Psoas muscle (tissue), 8 donors: ENCODE measurements at places on chromosomes 16 and 17.

GRCh38 chr17:78729641-78730040 lies 52.4 kb downstream of the CYTH1 start:
- DNase-seq = no peak

DNA sequence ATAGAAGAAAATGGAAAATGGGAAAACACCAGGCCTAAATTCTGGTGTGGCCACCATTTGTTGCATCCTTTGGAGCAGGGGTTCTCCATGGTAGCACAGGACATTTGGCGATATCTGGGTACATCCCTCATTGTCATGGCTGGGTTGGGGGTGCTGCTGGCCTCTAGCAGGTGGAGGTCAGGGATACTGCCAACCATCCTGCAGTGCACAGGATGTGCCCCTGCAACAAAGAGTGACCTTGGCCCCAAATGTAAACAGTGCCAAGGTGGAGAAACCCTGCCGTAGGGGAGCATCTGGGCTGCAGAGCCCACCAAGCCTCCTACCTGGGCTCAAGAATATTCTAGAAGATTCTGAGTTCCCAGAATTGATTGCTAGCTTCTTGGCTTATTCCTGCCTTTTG lies 27.5 kb downstream of the NKD1 start:
- no peak for DNase-seq

DNA sequence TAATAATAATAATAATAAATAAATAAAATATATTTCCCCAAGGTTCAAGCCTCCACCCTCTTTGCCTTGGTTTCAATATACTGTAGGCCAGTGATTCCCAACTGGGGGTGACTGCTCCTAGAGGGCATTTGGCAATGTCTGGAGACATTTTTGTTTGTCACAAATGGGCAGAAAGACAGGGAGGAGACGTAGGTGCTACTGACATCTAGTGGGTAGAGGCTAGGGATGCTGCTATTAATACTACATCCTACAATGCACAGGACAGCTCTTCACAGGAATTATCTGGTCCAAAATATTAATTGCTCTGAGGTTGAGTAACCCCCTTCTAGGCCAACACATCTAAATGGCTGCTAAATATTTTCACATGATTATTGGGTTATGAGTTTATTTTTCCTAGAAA lies 12.8 kb upstream of the PRR14 start:
- no peak for DNase-seq

DNA sequence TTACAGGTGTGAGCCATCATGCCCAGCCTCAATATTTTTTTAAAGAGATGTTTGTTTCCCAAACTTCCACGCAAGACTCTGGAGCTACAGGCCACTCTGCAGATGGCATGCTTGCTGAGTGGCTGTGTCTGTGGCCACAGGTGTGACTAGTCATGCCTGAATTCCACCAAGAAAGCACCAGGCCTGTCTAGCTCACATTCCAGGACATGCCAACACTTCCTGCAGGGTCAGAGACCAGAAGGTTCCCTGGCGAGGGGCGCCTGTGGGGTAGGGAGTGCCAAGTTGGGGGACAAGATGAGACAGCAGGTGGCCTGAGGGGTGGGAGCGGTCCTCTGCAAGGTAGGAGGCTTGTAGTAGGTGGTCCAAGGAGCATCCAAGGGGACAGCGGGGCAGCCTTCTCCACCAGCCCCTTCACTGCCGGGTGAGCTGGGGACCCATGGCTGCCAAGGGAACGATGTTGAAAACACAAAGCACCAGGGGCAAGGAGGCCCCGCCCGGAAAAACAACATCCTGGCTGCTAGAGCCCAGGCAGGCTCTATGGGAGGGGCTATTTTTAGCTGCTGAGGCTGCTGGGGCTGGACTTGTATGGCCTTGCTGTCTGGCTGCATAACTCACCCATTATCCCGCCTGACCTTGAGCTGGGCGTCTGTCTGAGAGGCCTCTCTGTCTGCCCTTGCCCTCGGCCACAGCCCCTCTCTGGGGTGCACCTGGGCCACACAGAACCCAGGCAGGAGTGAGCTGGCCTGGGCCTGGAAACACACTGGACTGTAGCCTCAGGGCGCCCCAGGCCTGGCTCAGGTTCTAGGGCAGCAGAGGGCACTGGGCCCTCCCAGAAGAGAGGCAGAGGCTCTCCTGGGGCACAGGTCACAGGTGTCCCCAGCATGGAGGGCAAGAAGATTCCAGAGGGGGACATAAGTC lies 5.7 kb downstream of the TRIM47 start:
- peak; percentile 89 for DNase-seq

- no peak for DNase-seq
These were observed 36.0 kb upstream of the ICAM2 start for GRCh38 chr17:64056269-64057005.

GRCh38 chr16:78729687-78730086 lies 630.2 kb downstream of the WWOX start:
- no peak for DNase-seq

- DNase-seq = peak; percentile 78
These were observed 22.2 kb downstream of the TRPV3 start for GRCh38 chr17:3535253-3535995.

DNA sequence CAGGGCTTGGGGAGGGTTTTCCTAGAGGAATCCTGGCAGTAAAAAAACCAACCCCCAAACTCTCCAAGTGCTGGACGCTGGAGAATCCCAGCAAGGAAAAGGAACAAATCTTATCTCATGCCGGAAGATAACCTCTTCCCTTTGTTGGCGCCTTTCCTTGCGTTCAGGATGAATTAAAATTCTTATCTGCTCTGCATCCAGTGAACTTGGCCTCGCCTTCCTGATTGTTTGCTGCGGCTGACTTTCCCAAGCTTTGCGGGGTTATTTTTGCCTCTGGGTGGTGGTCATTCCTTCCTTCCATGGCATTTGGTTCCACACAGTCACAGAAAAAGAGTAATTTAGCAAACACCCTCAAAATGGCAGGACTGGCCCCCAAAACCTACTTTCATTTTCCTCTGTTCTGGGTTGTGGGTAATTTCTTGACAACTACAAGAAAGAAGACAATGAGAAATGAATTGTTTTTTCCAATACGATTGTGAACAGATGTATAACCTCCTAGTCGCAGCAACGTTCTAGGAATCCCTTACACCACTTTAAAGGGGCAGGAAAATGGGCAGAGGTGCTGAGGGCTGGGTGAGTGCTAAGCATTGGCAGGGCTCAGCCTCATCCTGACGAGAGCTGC lies 77.8 kb downstream of the MRC2 start:
- DNase-seq = no peak

- no peak for DNase-seq
These were observed 31.2 kb upstream of the KIF2B start for GRCh38 chr17:53791551-53791950.

GRCh38 chr16:89453501-89454321 lies 36.6 kb downstream of the ANKRD11 start:
- peak; percentile 42 for DNase-seq

DNA sequence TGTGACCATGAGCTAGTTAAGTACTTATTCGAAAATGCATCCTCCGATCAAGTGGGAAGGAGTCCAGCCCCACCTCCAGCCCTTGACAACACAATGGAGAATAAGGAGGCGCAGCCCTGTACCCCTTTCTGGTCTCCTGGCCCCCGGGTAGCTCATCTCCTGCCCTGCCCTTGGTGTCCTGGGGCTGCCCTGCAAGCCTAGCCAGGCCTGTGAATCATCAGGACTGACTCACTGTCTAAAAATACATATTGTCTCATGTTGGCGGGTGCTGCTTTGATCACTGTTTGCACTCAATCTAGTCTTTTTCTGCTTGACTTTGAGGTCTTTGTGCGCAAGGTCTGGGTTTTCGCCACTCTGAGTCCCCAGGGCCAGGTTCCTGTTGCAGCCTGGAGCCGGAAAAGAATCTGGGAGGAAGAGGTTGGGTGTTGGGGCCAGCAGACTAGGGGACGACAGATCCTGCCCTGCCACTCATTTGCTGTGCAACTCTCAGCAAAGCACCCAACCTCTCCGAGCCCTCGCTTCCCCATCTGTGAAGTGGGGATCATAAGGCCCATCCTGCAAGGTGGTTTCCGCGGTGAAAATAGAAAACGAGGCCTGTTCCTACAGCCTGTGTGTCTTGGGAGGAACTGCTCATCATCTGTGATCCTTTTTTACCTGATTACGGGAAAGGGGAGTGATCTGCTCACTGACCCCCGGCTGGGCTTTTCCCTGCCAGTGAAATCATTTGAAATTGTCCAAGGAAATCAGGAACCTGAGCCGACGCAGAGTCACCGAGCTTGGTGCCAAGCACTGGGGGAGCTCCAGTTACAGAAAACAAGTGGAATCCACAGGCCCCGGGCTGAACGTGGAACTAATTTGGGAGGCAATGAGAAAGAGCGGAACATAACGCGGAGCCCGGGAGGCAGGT lies 230.4 kb downstream of the PARN start:
- DNase-seq = peak; percentile 82

- no peak for DNase-seq
These were observed 35.6 kb upstream of the ZNF750 start for GRCh38 chr17:82875407-82875856.

DNA sequence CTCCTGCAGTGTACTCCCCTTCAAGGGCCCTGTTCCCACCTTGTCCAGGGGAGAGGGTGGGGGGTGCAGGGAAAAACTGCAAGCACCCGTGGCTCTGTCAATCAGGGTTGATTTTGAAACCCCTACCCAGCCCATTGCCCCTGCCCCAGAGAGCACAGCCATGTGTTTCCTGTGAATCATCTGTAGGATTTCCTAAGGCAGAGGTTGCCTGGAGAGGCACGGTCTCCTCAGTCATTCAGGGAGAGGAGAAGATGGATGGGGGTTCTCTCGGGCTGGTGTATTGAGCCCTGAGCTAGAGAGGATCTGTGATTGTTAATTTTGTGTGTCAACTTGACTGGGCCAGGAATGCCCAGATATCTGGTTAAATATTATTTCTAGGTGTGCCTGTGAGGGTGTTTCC lies 3.5 kb upstream of the AGRP start:
- DNase-seq = no peak

GRCh38 chr17:2058586-2059546 lies 4.0 kb downstream of the HIC1 start:
- DNase-seq = peak; percentile 78

DNA sequence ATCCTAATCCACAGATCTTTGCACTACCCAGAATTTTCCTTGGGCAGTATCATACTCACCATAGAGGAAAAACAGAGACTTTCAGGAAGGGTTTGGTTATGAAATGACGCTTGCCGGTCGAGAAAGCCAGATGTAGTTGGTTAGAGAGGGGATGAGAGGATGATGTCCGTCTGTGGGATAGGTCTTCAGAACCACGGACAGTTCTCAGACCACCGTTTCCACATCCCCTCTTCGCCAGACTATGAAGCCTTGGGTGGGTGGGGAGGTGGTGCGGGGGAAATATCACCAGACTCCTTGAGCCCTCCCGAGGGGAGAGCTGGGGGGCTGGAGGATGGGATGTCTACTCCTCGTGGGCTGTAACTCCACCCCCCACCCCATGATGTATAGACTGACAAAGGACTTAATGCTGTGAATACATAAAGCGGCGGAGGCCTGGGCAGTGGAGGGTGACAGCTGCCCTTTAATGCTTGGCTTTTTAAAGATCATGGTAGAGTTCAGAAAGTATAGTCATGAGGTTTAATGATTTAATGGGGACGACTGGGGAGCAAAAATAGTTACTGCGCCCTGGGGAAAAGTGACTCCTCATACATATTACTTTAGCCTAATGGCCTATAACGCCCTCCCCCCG lies 96.6 kb downstream of the MRM1 start:
- DNase-seq = no peak

DNA sequence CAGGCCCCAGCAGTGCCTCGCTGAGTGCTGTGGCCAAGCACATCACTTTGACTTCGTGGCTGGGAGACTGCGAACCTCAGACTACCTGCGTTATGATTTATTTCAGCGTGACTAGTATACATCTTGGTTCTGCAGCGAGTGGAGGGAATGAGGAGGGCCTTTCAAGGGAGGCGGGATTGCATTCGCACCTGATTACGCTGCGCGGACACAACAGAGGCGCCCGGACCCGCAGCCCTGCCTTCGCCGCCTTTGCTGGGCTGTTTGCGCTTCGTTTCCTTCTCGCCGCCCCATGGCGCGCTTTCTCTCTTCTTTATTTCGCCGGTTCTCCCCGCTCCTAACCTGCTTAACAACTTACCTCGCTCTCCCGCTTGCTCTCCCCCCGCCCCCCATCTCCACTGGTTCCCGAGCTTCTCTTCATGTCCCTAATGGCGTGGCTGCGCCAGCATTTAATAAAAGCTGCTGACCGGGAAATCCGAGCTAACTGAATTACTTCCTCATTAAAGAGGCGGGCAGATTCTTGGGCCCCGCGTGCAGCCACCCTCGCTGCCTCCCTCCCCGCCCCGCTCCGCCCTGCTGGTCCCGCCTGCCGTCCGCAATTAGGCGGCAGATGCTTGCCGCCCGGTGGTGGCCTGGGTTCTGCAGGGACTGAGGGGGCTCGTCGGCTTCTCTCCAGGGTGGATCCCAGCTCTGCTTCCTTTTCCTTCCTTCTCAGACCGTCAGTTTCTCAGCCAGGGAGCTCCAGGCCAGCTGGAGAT lies 257.6 kb upstream of the SDK2 start:
- peak; percentile 32 for DNase-seq

GRCh38 chr17:44113868-44114840 lies 9.3 kb downstream of the HDAC5 start:
- DNase-seq = no peak

- DNase-seq = no peak
These were observed 58.7 kb downstream of the SDK2 start for GRCh38 chr17:73585583-73585982.

- DNase-seq = no peak
These were observed 23.6 kb downstream of the INTS2 start for GRCh38 chr17:61904094-61904710.

GRCh38 chr17:145671-146541 lies 8.5 kb downstream of the SCGB1C2 start:
- DNase-seq = peak; percentile 12

DNA sequence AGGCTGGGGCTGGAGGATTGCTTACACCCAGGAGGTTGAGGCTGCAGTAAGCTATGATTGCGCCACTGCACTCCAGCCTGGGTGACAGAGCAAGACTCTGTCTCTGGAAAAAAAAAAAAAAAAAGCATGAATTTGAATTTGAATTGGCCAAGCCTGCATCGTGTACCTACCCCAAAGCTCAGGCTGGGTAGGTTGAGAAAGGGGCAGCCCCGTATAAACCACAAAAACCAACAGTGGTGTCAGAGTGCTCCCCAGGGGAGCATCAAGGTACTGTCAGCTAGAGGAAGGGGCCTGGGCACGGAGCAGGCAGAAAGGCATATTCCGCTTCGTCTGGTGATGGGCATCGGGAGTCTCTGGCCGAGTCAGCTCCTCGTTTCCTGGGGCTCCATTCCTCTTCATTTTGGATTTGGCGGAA lies 40.9 kb downstream of the RAP1GAP2 start:
- DNase-seq = no peak

DNA sequence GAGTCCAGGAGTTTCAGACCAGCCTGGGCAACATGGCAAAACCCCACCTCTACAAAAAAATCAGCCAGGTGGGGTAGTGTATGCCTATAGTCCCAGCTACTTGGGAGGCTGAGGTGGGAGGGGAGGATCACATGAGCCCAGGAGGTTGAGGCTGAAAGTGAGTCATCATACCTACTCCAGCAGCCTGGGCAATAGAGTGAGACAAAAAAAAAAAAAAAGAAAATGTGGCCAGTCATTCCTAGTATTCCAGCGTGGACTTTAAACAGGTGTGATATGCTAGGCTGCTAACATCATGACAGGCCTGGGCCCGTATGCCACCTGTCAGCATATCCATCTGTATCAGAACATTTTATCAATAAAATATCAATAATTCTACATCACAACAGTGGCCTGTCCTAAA lies 143.3 kb downstream of the AATF start:
- no peak for DNase-seq
